Stimulated activated CD4-positive, alpha-beta T cell treated with anti-CD3 and anti-CD28 coated beads, Interleukin-15, amount 100 ng/mL, for 48 hours (primary cell): ENCODE measurements at places on chromosomes 13 and 19.

DNA sequence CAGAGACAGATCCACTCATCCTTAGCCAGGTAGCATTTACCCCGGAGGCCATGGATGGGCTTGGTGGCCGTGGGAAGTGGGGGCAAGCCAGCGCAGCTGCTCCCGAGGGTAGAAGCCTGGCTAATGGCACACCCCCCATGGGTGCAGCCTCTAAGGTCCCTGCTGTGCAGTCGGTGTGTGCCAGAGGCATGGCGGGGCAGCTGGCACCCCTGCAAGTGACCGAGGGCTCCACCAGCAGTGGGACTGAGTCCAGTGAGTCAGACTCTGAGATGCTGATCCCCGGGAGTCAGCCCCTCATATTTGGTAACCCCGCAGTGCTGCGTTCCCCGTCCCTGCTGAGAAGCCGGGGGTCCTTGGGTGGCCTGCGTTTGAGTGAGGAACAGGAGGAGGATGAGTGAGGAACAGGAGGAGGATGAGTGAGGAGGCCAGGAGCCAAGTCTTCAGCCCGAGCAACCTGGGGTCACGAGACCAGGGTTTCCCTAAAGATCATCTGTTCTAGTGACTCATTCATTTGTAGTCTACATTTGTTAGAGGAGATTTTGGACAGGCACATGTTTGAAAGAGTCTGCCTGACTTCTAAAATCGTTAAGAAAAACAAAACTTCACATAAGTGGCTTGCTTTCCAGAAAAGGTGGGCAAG is 180.7 kb downstream of the STK24 start:
- DNase-seq: no peak

DNA sequence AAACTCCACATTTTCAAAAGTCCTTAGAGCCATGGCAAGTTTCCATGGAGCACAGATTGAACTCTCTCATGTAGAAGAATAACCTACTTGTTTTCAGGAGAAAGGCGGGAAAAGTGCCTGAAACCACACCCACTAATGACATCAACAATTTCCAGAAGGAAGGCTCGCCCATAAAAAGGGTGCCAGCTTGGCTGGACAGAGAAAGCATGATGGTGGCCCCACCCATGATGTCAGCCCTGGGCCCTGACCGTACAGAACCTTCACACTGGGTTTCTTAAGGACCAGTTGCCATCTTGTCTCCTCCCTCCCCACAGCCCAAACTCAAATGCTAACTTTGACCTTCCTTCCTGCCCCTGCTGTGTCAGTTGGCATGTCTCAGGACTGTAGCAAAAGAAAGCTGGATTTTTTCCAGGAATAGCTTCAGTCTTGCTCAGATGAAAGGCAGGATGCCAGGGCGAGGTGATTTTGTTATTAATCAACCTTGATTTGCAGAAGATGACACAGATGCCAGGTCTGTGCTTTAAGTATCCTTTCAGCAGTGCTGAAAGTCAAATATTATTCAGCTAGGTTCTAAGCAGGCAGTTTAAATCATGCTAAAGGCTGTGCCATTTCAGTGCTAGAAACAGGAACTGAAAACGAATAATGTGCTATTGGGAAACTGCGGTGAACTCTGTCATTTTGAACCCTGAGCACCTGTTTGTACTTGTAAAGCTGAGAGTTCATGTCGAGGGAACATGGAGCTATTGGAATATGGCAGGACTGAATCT is 89.5 kb upstream of the RFC3 start:
- DNase-seq: no peak

DNA sequence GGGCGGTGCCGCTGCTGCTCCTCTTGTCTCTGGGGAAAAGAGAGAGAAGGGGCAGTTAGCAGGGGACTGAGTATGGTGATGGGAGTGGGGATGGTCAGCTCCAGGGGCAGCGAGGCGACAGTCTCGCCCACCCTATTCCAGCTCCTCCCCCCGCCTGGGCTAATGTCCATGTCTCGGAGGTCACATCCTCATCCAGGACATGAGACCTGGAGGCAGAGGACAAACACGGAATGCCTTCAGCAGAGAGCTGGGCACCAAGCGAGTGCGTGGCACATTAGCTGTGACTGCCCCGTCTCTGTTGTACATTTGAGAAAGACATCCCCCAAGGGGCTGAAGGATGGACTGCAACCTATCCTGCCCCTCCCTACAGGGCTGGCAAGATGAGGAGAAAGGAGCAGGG is 9.1 kb downstream of the BBC3 start:
- DNase-seq: no peak

- DNase-seq: peak; percentile 41
Measured at GRCh38 chr13:30373727-30374126, 48.6 kb upstream of the UBE2L5 start.

DNA sequence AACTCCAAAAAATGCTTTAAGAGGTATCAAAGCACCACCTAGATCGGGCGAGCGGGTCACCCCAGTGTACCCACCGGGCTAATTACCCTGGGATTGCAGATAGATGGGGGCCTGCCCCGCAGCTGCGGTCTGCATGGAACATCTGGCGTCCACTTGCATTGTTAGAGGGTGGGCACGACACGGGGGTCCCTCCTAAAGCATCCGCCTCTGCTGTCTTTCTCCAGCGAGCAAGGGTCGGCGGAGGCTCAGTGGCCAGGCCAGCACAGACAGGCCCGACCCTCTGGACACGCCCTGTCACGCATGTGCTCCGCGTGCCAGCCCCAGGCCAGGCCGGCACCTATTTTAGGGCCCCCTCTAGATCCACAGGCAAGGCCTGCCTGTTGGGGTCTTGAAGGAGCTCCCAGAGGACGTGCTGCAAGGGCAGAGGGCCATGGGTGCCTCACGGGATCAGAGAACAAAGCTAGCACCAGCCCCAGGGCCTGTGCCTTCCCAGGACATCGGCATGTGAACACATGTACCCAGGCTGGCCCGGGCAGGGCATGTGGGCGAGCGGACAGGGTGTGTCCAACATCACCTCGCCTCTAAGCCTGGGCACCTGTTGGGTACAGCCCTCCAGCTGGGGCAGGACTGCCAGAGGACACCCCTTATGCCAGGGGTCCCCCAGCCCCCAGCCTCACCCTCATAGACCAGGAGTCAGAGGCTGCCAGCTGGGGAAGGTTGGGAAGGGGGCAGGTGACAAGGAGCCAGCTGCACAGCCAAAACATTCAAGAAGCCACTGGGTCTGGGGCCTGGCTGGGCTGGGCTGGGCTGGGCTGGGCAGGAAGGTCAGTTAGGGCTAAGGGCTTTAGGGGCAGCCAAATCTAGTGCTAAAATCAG is 35.6 kb upstream of the NANOS3 start:
- no peak for DNase-seq

- no peak for DNase-seq
Measured at GRCh38 chr13:113862931-113863523, 849 bp downstream of the GAS6 start.

DNA sequence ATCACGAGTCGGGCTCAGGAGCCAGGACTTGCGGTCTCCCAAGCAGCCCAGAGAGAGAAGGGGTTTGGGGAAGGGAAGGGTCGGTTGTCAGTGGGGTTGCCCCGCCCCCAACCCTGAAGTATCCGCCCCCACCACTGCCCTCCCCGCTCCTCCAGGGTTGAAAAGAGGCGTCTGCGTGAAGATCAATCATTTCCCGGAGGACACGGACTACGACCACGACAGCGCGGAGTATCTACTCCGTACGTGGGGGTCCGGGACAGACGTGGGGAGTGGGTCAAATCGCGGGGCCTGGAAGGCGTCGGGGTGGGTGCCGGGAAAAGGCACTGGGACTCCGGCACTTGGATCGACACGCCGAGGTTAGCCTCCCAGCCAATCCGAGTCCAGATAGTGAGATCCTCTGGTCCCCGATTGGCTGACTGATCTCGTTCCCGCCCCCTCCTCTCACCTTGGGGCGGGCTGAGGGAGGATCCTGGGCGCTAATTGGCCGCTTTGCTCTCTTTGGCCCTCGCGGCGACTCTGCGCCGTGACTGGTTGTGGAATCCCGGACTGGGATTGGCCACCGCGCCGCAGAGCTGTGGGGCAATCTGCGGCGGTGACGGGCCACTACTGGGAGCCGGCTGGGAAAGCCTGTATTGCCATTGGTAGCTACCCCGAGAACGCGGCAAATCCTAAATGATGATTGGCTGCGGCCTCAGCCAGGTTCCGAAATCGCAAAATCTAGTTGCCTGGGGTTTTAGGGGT is 13.3 kb upstream of the CACNG6 start:
- DNase-seq: peak; percentile 30

DNA sequence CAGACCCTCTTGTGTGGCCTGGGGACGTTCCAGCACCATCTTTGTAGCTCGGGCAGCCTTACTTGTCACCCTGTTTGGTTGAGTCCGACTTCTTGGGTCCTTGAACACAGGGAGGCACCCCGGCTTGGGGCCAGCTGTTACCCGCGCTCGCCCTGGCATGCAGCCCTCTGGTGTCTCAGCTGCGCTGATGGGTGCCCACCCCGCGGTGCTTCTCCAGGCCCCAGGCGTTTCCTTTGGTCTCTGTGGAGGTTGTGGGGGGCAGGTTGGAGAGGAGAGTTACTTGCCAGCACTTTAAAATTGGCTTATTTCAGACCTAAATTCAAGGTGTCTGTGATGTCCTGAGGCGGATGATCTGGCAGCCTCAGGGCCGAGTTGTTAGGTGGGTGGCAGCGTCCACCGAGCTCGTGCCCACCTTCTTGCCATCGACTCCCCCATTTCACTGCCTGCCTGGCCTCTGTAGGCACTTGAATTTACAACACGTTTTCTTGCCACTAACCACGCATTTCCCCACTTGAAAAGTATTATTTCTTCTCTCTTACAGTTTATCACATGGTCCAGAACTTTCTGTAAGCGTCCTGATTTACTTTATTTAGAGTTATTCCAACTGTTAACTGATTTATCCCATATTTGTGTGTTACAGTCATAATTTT is 16.9 kb downstream of the UBAC2 start:
- no peak for DNase-seq
